ENCODE measurements at places on chromosomes 3 and 15.
A peak's percentile ranks its signal among the peaks of the same experiment; 100 is the strongest.

GRCh38 chr3:178182337-178182779, 353.9 kb upstream of the KCNMB2 start:
- DNase-seq: no peak

- no peak for DNase-seq
Measured at GRCh38 chr15:36659917-36660316, 80.5 kb downstream of the CDIN1 start.

- no peak for DNase-seq
Measured at GRCh38 chr15:69604072-69604411, 151.4 kb downstream of the RPLP1 start.

DNA sequence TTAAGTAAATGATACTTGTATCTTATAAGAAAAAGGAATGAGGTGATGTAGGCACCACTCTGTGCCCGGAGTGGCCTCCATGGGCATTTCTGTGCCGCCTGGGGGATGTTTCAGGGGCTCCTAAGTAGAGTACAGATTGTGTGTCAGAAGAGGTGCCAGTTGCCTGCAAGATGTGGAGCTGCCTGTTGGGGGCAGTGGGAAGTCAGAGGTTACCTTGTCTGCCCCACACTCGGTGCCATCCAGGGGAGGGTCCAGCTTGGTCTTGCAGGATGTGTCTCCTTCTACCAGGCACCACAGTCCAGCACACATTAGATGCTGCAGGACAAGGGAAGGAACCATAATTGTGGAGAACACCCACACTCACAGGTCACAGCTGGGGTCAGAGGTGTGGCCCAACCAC, 208.8 kb downstream of the ADAMTS17 start:
- no peak for DNase-seq

DNA sequence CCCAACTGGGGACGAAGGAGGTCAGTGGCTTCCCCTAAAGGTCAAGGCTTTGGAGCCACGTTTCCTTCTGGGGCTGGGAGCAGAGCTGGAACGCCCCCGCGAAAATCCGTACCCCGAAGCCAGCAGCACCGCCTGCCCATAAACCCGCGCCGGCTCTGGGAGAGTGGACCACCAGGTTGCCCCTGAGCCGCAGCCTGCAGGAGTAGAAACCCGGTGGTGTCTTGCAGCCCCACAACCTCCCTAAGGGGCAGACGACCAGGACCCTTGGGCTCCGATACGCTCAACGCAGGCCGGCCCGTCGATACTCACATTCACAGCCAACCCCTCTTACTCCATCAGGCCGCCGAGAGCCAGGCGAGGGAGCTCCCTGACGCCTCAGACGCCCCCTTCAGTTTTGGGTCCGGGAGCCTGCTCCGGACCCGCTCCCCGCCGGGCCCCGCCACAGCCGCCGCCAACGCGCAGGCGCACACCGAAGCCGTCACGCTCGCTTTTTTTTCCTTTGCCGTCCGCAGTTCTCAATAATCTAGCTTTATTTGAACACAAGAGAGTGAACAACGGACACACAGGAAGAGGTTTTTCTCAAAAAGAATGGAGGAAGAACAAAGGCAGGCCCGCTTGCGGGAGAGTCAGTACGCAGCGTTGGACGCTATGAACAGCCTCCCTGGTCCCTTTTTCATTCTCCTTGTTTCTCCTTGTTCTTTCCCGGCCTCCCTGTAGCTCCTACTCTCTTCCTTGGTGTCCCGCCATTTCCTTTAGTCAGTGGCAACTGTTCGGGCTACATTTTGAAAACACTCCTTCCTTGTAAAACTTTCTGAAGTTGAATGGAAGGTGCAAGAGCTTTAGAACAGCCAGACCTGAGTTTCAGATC, at the start of gene ZNF106:
Gene ZNF106, minus strand, starts transcription at position 471 of the 868 bp plus-strand sequence. CDS start 18,852 bp downstream, outside the sequence.
- peak; percentile 96 for DNase-seq

GRCh38 chr3:105960381-105960780, 91.6 kb upstream of the CBLB start:
- no peak for DNase-seq

DNA sequence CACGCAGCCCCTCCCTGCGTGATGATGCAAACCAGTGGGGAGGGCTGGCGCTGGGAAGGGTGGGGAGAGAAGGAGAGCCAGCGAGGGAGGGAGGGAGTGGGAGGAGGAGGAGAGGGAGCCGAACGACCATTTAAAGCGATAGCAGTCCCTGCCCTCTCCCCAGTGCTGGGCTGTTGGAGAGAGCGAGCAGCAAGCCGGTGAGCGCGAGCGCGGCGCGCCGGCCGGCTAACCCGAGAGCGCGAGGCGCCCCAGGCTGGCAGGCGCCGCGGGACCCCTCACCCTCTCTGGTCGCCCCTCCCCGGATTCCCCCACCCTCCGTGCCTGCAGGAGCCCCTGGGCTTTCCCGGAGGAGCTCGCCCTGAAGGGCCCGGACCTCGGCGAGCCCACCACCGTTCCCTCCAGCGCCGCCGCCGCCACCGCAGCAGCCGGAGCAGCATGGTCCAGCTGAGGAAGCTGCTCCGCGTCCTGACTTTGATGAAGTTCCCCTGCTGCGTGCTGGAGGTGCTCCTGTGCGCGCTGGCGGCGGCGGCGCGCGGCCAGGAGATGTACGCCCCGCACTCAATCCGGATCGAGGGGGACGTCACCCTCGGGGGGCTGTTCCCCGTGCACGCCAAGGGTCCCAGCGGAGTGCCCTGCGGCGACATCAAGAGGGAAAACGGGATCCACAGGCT, at the start of gene GRM7:
Gene GRM7, plus strand, starts transcription at position 162 of the 671 bp plus-strand sequence.
- DNase-seq: no peak

DNA sequence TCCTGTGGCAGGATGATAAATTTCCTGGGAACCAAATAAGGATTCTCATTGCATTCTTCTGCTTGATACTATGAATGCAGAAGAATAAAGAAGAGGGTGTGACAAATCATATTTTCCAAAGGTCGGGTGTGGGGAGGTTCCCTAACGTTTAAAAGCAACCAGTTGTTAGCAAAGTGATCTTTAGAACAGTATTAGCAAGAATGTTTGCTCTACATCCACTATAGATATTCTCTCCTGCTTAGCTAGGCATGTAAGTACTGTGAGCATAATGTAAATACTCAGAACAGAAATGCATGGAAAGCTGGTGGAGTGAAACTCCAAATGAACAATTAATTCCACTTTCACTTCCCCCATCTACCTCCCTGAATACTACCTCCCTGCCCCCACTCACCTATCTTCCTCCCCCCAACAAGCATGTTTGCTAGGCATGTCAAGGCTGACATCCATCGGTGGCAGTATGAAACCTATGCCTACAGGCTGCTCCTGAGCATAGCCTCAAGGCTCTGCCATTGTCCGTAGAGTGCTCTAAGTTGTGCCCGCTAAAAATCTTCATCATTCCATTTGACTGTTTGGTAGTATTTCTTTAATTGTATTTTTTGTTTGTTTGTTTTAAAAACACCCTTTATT, 329.7 kb downstream of the TIGIT start:
- no peak for DNase-seq

Data from hematopoietic multipotent progenitor cell (in vitro differentiated cells).